ENCODE measurements at places on chromosomes 7 and 10.

GRCh38 chr10:34477249-34477648, 337.8 kb downstream of the PARD3 start:
- no peak for DNase-seq

- no peak for DNase-seq
These were observed 57.1 kb upstream of the RHOBTB1 start for GRCh38 chr10:61000769-61001730.

- DNase-seq: no peak
These were observed 58.6 kb downstream of the LOXL4 start for GRCh38 chr10:98209441-98209840.

- no peak for DNase-seq
These were observed 41.5 kb downstream of the GATA3 start for GRCh38 chr10:8095959-8096358.

GRCh38 chr7:30595436-30596013, 847 bp downstream of the GARS1 start:
- DNase-seq: peak; percentile 14

- DNase-seq: no peak
These were observed 74.4 kb upstream of the SFMBT2 start for GRCh38 chr10:7485244-7485556.

- DNase-seq: no peak
These were observed 2.0 kb upstream of the AKR1B15 start for GRCh38 chr7:134546955-134547354.

GRCh38 chr7:142553216-142553615, 196.1 kb upstream of the PRSS1 start:
- DNase-seq: no peak
